GM12892 (cell line): ENCODE measurements at places on chromosomes 3 and 15.

GRCh38 chr3:86740751-86741150 lies 250.2 kb downstream of the VGLL3 start:
- no peak for DNase-seq

GRCh38 chr3:151796105-151796680 lies 17.7 kb upstream of the AADAC start:
- no peak for DNase-seq

DNA sequence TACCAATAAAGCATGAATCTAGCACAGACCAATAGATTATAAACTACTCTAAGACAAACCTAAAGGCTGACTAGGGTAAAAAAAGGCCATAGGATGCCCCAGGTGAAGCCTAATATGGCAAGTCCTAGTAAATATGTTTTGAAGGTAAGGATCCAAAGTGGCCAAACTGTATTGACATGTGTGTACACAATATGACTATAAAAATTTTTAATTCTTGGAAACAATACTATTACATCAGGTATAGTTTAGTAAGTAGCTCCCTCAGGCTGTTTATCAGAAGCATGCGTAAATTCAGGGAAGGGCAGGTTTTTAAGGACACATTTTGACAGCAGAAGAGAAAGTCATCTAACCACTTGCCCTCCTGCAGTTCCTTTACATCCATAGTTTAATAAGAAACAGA lies 18.8 kb downstream of the GNB4 start:
- DNase-seq: no peak

DNA sequence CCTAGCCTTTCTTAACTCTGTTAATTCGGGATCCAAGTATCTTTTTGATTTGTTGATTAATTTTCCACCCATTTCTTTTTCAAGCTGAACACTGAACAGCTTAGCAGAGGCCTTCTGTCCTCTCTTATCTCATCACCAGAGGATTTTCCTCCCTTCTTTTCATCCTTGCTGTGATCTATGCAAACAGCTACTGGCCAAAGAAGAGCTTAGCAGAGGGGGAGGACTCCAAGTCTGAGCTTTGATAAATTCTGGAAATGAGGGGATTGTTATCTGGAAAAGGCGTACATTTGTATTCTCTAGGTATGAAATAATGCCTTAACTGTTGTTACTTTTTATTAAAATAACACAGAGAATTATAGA lies 13.4 kb downstream of the DZIP3 start:
- DNase-seq: no peak

DNA sequence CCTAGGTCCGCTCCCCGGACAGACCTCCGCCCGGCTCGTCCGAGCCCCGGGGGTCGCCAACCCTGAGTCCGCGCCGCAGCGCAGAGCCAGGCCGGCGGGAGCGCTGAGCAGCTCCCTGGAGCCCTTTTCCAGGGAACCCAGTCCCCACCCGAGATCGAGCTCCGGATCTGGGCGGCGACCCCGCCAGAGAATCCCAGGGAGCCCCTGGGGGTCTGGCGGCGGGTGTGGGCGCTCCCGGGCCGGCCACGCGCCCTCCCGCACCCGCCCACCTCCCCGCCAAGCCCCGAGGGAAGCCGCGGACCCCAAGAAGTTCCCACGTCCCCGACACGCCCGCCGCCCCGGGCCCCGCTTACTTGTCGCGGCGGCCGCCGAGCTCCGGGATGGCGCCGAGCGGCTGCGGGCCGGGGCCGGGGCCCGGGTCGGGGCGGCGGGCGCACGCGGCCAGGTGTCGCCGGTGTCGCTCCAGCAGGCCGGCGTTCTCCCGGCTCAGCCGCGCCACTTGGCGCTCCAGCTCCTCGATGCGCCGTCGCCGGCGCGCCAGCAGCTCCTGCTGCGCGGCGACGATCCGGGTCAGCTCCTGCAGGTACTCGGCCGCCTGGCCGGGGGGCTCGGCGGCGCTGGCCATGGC lies 137.7 kb downstream of the NUP210 start:
- no peak for DNase-seq

GRCh38 chr3:169022457-169022856 lies 641.1 kb downstream of the MECOM start:
- DNase-seq: no peak

GRCh38 chr3:47455806-47456452 lies 19.8 kb downstream of the SCAP start:
- DNase-seq: no peak

DNA sequence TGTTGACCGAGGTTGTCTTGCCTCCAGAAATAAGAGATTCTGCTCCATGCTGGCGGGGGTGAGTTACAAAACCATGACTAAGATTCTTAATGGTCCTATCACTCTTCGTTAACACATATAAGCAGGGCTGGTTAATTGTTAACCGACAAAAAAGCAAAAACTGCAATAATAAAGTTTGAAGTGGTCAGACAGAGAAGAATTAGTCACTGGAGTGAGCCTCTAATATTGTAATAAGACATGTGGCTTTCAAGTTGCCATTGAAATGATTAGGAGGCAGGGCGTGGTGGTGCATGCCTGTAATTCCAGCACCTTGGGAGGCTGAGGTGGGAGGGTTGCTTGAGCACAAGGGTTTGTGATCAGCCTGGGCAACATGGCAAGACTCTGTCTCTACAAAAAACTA lies 78.4 kb upstream of the NR2F2 start:
- no peak for DNase-seq

DNA sequence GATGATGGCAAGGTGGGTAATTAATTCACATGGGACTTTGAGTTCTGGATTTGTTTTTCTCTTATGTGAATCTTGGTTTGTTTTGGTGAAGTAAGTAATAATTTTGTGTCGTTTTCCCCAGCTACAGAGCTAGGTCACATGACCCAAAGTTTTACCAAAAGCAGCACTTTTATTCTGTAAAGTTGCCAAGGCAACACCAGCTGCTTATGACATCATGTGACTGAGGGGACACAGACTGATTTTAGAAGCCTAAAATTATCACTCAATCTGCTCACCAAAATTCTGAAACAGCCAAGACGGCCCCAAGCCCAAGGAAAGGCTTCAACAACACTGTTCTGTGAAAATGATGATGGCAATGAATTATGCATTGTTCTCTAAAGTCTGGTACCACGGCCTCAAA lies 63.9 kb downstream of the MEX3B start:
- no peak for DNase-seq

- no peak for DNase-seq
These were observed 882.0 kb downstream of the AGBL1 start for GRCh38 chr15:86961669-86962068.

GRCh38 chr15:77620297-77620696 lies 12.4 kb downstream of the LINGO1 start:
- no peak for DNase-seq

DNA sequence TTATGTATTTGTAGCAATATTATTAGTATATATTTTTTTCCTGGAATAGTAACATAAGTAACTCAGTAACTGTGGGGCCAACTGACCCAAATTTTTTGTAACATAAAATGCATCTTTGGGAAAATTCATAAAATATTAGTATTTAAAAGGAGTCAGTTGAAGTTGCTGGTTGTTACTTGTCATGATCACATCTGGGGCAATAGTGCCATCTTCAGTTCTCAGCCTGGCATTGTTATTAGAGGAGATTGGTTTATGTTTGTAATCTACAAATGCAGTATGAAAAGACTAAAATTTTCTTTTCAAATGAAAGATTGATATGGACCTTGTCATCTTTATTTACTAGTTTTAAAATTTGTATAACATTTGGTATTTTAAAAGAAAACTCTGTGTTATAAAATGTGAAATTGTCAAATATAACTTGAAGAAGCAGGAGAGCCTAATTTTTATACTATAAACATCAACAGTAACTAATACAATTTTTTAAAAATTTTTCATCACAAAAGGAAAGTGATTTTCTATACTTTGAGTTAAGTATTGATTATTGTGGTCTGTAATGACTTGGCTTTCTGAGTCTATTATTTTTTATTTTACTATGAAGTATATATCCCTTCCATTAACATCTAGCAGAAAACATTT lies 38.8 kb upstream of the MLF1 start:
- DNase-seq: no peak

- DNase-seq: no peak
These were observed 69.9 kb downstream of the TBC1D5 start for GRCh38 chr3:17672506-17672905.

DNA sequence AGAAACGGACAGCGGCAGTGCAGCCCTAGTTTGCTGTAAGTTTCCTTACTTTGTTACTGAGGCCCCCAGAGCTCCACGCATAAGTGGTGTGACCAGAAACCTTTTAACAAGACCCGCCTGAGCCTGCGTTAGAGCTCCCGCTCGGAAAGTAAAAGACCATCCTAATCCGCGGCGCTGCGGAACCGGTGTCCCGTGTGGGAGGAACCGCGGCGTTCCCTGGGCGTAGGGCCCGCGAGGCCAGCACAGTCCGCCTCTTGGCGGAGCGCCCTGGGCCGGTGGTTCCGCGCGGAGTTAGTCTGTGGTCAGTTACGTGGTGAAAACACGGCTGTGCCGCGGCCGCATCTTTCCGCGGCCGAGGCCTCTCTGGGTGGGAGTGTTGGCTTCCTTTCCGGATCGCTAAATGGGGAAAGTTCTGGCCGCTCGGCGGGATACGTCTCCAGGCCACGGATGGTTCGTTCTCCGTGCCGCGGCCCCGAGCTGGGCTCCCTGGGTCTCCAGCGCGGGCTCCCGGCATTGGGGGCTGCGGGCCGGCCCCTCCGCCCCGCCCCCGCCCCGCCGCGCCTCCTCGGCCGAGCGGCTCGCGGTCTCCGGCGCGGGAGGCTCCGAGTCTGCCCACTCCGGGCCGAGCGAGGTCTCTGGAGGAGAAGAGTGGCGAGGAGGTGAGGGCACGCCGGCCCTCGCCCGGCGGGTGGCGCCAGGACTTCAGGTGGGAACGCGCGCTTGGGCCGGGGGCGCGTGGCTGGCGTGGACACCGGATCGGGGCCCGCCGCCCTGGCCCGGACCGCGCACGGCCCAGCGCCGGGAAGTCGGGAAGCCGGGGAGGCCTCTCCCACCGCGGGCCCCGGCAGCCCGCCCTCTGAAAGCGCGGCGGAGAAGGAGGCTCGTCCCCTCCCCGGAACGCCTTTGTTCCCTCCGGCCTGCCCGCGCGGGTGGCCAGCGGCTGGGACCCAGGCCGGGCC lies 754 bp downstream of the B3GNT5 start:
- DNase-seq: peak; percentile 13

DNA sequence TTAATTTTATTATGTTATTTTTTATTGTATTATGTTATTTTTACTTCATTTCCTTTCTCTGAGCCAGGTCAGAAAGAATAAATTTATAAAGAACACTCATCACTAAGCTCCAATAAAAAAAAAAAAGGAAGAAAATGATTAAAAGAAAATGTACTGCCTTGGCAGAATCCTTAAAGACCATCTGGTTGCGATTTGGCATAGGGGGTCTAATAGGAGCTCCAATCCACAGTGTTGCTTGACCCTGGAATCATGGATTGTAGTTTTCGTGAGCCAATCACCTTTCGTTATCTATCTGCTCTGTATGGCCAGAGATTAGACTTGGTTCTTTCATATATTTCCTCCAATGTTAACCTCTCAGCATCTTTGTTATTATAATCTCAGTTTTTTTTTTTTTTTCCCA lies 421.8 kb upstream of the MCTP2 start:
- no peak for DNase-seq

DNA sequence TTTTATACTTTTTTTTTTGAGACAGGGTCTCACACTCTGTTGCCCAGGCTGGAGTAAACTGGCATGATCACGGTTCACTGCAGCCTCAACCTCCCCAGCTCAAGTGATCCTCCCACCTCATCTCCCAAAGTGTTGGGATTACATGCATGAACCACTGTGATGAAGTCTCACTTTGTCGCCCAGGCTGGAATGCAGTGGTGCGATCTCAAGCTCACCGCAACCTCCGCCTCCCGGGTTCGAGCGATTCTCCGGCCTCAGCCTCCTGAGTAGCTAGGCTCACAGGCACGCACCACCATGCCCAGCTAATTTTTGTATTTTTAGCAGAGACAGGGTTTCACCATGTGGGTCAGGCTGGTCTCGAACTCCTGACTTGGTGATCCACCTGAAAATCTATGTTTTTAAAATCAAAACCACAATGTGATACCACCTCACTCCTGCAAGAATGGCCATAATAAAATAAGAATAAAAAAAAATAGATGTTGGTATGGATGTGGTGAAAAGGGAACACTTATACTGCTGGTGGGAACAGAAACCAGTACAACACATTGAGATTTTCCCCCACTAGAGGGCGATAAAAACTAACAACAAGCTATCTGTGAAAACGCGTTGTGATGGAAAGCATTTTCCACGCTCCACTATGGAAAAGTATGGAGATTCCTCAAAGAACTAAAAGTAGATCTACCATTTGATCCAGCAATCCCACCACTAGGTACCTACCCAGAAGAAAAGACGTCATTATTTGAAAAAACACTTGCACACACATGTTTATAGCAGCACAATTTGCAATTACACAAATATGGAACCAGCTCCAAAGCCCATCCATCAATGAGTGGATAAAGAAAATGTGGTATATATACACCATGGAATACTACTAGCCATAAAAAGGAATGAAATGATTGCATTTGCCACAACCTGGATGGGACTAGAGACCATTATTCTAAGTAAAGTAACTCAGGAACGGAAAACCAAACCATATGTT lies 26.8 kb upstream of the OCA2 start:
- DNase-seq: no peak

GRCh38 chr3:126835472-126836219 lies 131.6 kb downstream of the CHCHD6 start:
- DNase-seq: no peak

DNA sequence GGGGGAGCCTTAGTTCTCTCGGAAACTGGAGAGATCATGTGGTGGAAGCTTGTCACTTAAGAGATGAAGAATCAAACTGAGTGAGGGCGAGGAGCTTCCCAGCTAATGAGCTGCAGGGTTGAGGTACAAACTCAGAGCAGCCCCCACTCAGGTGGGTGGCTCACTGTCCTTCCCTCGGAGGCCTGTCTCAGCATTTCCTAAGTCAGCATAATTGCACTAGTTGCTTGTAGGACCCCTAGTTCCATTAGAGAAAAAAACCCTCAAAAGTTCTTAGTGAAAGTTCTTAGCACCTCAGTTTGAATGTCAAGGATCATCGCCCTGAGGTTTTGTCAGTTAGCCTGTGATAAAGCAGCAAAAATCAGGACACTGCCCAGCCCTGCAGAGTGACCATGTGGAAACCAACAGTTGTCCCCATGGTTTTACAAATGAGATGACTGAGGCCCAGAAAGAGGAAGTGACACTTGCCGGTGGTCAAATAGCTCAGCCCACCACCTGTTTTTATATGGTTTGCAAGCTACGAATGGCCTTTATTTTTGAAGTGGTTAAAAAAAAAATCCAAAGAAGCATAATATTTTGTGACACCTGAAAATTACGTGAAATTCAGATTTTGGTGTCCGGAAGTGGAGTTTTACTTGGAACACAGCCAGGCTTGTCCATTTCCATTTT lies 11.9 kb downstream of the SMAD6 start:
- no peak for DNase-seq

DNA sequence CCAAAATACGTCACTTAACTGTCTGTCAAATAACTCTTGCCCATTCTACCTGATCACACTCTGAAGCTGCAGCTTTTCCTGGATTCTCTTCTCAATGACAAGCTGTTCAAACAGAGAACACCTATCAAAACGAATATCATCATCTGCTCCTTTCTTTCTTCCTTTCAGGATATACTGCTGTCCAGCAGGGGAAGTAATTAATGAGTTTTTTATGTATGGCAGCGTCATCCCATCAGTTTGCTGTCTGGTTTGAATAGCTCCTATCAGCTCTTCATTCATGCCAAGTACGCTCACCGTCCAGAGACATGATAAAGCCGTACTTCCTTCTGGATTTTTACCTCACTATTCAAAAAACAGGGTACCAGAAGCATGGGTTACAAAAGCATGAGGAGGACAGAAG lies at the start of gene CHRM5:
CHRM5 (plus strand) TSS at position 274 of the 400 bp plus-strand sequence. CDS start 94,221 bp downstream, outside the sequence.
- DNase-seq: no peak
